ENCODE measurements at places on chromosomes 11 and 22.

- DNase-seq: no peak
These were observed 3.8 kb downstream of the AIP start for GRCh38 chr11:67486481-67487195.

- DNase-seq: no peak
These were observed 303.6 kb downstream of the SBF2 start for GRCh38 chr11:9990221-9990973.

GRCh38 chr22:30079952-30080533 is at the start of gene HORMAD2:
TSS of gene HORMAD2 (plus strand) at chr22:30080464. CDS start at chr22:30093953, 13,489 bp downstream.
- DNase-seq: no peak

- no peak for DNase-seq
These were observed 23.3 kb downstream of the KCNJ5 start for GRCh38 chr11:128914216-128915148.

DNA sequence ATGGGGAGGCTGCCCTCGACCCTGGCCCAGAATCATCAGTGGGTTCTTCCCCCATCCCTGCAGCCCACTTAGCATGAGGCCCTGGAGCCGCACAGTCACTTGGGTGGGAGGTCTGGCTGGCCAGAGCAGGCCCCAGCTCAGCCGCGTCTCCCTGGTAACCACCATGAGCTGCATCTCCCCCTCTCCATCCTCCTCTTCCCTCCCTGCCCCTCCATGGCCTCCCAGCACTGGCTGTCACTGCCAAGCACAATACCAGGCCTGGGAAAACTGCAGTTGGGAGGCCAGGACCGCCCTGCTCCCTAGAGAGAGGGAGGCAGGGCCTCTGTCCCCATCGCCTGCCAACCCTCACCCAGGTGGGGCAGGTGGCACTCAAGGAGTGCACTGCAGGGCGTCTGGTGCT is 8.0 kb downstream of the CSDC2 start:
- no peak for DNase-seq

DNA sequence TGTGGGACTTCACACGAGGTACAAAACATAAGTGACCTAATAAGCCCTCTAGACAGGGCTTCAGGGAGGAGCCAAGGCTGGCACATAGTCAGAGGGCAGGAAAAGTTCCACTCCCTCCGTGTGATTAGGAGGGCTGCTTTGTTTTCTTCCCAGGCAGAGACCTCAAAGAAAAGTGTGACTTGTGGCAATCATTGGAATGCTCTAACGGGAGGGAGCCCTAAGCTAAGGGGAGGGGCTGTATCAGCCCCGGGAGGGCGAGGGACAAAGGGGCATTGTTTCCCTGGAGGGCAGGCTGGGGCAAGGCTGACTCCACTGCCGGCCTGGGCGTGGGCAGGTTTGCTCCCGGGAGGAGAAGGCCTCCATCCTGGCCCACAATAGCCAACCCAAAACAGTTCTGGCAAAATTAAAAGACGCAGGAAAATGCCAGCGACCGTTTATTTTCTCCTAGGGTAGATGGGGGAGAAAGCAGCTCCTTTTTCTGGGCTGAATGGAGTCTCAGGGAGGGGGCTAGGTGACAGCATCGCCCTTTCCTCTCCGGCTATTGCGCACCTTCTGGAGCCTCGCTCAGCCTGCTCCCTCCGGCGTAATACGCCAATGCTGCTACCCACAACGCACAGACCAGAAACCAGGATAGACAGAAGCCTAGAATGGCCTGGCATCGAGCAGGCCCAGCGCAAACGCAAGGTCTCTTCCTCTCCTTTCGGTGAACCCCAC is 60.2 kb downstream of the ENDOD1 start:
- no peak for DNase-seq

GRCh38 chr11:92954003-92954402 is 15.4 kb upstream of the MTNR1B start:
- DNase-seq: no peak

DNA sequence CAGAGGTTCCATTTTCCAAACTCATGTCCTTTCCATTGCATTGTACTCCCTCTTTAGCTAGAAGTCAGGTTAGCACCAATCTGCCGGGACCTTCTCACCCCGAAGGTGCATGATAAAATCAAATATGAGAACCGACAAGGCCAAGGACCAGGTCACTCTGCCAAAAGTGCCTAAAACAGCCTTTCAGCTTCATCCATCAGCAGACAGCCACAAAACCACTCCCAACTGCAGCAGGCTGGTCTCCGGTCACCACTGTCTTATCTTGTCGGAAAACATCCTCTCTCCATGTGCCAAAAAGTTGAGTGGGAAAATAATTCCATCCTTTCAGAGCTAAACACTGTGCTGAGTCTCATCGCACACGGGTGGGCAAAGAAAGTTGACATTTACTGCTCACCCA is 1.4 kb downstream of the PI4KA start:
- no peak for DNase-seq

DNA sequence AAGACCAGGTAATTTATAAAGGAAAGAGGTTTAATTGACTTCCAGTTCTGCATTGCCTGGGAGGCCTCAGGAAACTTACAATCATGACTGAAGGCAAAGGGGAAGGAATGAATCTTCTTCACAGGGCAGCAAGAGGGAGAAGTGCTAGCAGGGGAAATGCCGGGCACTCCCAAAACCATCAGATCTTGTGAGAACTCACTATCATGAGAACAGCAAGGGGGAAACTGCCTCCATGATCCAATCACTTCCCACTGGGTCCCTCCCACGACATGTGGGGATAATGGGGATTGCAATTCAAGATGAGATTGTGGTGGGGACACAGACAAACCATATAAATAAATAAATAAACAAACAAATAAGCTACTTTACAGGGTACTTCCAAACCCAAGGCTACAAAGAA is 28.8 kb upstream of the EXPH5 start:
- no peak for DNase-seq

DNA sequence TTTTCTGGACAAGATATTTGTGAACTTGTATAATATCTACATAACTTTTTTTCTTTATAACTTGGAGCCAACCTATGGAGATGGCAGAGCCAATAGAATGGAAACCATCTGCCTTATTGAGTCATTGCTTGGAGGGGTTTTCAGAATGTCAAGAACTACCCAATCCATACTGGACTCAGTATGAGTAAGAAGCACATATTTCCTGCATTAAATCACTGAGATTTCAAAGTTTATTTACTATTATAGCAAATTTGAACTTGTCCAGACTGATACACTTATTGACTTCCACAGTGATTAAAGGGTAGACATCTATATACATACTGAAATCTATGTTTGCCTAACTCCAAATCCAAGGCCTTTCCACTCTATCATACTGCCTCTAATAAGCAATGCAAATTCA is 704.0 kb downstream of the KCNA4 start:
- DNase-seq: no peak

DNA sequence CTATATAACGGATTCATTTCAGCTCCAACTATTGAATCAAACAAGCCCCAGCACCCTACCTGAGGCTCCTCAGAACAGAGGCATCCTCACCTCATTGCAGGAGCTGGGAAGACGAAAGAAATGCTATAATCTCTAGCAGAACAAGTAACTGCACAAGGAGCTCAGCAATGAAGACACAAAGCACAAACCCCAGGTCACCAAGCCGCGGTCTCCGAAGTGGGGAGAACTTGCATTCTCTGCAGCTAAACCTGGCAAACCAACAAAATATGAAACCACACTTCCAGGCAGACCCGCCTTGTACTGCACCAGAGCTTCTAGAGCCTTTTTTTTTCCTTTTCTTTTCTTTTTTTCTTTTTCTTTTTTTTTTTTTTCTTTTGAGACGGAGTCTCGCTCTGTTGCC is 21.8 kb upstream of the CD5 start:
- DNase-seq: no peak

DNA sequence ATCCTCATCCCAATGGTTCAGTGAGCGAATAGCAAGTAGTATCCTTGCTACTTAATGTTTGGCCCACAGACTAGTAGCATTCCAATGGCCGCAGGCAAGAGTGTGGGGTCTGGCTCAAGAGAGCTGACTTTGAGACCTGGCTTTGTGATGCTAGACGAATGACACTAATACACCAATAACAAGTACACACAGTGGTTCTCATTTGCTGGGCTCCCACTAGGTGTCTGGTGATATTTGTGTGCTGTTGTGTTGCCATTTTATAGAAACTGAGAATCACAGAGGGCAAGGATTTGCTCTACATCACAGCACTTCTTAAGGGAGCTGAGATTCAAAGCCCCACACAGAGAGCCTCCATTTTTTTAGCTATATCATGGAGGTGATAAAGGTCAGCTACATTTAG is 351.2 kb downstream of the TENM4 start:
- DNase-seq: no peak

- DNase-seq: no peak
These were observed 964 bp upstream of the REXO2 start for GRCh38 chr11:114438303-114438702.

GRCh38 chr11:18010977-18011586 is 1.8 kb downstream of the SERGEF start:
- DNase-seq: no peak

GRCh38 chr11:64850979-64851567 is 6.6 kb upstream of the CDC42BPG start:
- DNase-seq: no peak

DNA sequence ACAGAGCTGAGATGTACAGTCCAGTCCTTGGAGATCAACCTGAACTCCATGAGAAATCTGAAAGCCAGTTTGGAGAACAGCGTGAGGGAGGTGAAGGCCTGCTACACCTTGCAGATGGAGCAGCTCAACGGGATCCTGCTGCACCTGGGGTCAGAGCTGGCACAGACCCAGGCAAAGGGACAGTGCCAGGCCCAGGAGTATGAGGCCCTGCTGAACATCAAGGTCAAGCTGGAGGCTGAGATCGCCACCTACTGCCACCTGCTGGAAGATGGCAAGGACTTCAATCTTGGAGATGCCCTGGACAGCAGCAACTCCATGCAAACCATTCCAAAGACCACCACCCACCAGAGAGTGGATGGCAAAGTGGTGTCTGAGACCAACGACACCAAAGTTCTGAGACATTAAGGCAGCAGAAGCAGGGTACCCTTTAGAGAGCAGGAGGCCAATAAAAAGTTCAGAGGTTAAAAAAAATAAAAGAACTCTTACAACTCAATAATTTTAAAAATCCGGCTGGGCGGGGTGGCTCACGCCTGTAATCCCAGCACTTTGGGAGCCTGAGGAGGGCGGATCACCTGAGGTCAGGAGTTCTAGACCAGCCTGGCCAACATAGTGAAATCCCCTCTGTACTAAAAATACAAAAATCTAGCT is 69.9 kb upstream of the RTL6 start:
- DNase-seq: peak; percentile 39

DNA sequence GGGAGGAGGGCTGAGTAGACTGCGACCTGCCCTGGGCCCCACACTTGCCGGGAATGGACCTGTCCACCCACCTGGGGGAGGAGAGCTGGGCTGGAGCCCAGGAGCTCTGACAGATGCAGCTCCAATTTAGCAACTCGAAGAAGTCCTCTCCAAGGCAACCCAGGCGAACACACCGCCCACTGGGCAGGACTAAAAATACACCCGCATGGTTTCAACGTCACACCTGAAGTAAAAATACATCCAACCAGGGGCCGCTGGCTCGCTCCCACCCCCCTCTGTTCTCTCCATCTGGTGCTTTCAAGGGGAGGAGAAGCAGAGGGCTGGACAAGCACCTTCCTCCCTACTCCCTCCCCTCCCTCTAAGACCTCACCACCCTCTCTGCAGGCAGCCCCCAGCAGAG is 119.9 kb downstream of the FEZ1 start:
- no peak for DNase-seq

- no peak for DNase-seq
These were observed 31.1 kb downstream of the IGF2 start for GRCh38 chr11:2107941-2108630.

- DNase-seq: no peak
These were observed 27.2 kb downstream of the FADD start for GRCh38 chr11:70230151-70230839.

GRCh38 chr11:133947321-133947756 is 9.4 kb downstream of the IGSF9B start:
- no peak for DNase-seq

DNA sequence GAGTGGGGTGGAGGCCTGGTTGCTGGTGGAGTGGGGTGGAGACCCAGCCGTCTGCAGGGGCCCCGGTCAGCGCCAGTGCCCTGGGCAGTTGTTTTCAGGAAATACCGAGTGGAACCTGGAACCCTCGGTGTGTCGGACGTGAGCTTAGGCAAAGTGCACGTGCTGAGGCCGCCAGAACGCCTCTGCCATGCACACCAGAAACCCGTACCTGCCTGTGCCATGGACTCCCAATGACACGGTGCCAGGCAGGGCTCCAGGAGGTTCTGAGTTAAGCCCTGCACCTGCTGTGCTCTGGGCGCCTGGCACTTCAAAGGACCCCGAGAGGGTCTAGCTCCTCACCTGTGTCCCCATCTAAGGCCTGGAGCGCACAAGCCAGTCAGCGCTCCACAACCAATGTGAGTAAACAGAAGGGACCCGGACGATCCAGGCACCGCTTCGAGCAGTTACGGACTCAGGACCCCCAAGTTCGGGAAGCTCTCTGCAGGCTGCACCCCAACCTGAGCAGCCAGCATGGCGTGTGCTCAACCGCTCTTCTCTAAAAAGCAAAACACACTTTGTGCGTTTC is 12.3 kb downstream of the TOLLIP start:
- DNase-seq: no peak

DNA sequence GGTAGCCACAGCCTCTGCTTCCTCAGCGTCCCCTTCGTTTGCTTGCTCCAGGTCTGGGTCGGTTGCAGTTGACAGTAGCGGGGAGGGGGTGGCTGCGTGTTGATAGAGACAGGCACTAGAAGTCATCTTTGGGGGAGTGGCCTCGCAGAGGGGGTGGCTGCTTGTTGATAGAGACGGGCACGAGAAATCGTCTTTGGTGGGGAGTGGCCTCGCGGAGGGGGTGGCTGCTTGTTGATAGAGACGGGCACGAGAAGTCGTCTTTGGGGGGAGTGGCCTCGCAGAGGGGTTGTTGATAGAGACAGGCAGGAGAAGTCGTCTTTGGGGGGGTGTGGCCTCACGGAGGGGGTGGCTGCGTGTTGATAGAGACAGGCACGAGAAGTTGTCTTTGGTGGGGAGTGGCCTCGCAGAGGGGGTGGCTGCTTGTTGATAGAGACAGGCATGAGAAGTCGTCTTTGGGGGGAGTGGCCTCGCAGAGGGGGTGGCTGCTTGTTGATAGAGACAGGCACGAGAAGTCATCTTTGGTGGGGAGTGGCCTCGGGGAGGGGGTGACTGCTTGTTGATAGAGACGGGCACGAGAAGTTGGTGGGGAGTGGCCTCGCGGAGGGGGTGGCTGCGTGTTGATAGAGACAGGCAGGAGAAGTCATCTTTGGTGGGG is 328.3 kb downstream of the TBC1D22A start:
- DNase-seq: no peak

- DNase-seq: no peak
These were observed 45.9 kb downstream of the ARHGAP42 start for GRCh38 chr11:100732949-100733348.

Measured in activated naive CD4-positive, alpha-beta T cell (primary cell).